DMS79 treated with DMSO at 0.1 percent for 48 hours (cell line): ENCODE measurements at places on chromosomes 11 and 22.
A peak's percentile ranks its signal among the peaks of the same experiment; 100 is the strongest.

DNA sequence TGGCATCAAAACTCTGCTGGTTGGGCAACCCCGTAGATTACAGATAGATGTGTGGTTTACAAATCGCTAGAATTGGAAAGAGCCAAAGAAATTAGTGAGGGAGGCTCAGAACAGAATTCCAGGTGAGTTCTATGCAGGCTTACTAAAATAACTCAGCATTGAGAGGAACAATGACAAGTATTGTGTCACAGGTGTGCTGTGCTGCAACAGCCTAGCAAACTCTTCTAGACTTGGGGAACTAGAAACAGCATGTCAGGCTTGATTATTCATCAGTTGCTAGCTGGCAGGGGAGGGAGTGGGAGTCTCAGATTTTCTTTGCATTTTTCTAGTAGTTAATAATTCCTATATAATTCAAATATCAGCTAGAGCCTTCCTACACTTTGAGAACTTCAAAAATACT lies 26.3 kb upstream of the RASD2 start:
- DNase-seq = no peak

- no peak for DNase-seq
Measured at GRCh38 chr11:102669664-102670063, 35.9 kb downstream of the MMP27 start.

GRCh38 chr22:38320605-38321402 lies 3.6 kb upstream of the CSNK1E start:
- DNase-seq = no peak

- no peak for DNase-seq
Measured at GRCh38 chr11:99424313-99425084, 403.8 kb downstream of the CNTN5 start.

DNA sequence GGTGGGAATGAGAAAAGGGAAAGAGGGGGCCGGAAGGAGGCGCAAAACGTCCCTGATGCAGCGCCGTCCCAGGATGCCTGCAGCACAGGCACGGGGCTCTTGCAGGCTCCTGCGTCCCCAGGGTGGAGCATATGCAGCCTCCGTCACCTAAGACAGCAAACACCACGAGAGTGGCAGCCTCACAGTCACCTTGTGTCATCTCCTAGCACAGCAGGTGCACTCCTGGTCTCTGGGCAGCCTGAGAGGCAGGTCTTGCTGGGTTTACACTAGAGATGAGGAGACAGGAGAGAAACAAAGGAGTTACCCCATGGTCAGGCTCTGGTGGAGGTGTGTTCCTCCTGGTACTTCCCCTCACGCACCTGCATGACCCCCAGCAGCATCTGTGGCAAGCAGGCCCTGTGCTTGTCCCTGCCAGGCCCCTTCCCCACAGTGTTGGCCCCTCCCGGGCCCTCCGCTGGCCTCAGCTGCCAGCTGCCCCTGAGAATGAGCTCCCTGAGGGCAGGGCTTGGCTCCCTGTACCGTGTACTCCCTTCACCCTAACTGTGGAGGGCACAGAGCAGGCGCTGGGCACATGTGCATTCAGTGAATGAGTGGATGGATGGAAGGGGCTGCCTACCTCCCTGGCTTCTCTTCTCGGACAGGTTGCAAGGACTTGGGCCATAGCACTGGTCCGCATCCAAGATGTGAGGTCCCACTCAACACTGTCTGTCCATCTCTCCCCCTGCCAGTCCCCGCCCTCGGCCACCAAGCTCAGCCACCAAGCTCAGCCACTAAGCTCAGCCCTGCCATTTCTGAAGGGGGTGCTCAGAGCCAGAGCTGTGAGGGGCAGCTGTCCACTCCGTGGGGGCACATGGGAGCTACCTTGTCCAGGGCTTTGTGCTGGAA lies 988.6 kb downstream of the BRD1 start:
- no peak for DNase-seq

- DNase-seq = no peak
Measured at GRCh38 chr22:29697853-29698598, 21.8 kb upstream of the CABP7 start.

- no peak for DNase-seq
Measured at GRCh38 chr11:132999516-132999915, 532.8 kb downstream of the OPCML start.

GRCh38 chr11:118068206-118068944 lies 8.5 kb upstream of the TMPRSS4 start:
- DNase-seq = no peak

- DNase-seq = peak; percentile 73
Measured at GRCh38 chr11:62664405-62665074, 470 bp downstream of the C11orf98 start.

GRCh38 chr11:64876229-64876750 lies 2.1 kb downstream of the EHD1 start:
- no peak for DNase-seq

DNA sequence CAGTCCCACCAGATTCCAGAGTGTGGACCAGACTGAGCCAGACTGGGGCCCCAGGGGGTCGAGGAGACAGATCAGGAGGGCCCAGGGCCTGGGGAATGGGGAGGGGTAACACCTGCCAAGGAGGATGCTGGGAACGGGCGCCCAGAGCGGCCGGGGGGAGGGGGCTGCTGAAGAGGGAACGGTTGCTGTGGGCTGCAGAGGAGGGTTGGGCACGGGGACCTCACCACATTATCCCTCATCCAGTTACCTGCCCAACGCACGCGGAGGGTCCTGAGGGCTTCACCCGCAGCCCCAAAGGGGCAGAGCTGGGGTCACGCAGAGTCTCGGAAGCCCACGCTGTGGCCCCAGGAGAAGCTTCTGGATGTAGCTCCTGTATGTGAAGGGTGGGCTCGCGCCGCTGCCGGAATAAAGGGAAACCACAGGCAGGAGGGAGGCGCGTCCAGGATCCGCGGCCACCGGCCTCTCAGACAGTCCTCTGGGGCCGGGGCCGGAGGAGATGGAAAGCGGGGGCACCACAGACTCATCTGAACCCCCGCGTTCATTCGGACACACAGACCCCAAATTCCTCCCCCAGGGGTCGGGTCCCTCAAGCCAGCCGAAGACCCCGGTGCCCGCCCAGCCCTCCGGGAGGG lies 866 bp upstream of the SELENOO start:
- no peak for DNase-seq

GRCh38 chr11:74123008-74123448 lies 47.8 kb downstream of the C2CD3 start:
- DNase-seq = no peak

- DNase-seq = no peak
Measured at GRCh38 chr11:13776134-13776815, 107.8 kb downstream of the FAR1 start.

DNA sequence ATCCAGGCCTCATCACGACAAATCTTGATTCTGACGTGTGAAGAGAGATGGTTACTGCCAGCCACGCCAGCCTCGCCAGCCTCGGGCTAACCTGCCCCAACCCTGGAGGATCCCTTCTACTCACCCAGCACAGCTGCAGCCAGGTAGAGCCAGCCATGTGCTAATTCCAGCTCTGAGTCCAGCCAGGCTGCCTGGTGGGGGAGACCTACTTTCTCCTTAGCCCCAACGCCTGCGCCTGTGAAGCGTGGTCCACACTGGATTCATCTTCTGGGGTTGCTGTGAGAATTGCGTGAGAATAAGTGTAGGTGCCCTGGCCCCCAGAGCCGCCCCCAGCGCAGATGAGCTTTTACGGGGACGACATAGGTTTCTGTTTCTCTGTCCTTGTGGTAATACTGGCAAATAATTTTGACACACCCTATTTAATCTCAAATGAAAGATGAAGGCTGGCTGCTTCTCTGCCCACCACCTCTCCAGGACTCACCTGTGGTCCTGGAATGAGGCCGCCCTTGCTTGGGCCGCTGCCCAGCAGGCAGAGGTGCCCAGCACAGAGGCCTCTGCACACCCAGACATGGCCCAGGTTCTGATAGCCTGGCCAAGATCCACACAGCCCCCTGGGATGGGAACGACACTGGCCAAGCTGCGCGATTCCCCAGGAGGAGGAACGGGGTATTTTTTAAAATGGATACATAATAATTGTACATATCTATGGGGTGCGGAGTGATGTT lies 528.4 kb downstream of the TBC1D22A start:
- DNase-seq = no peak

- no peak for DNase-seq
Measured at GRCh38 chr22:23899042-23899745, 5.0 kb downstream of the MIF start.

DNA sequence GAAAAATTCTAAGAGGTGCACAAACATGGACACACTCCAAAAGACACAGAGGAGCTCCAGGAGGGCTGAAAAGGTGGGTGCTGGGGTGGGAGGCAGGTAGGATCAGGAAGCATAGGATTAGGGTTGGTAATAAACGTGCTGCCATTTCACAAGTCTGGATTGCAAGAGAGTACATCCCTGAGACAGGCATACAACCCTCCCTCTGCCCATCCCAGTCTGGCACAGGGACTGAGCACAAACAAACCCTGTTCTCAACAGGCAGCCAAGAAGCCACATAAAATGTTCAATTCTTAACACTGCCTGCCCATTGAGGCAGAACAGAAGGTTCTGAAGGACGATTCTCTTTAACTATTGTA lies 18.5 kb downstream of the SLC35F2 start:
- DNase-seq = peak; percentile 90

- DNase-seq = no peak
Measured at GRCh38 chr11:32610797-32611352, 27.2 kb downstream of the EIF3M start.

- peak; percentile 90 for DNase-seq
Measured at GRCh38 chr11:57778318-57779037, 16.9 kb downstream of the CTNND1 start.

GRCh38 chr11:118530683-118531596 lies at the start of gene TMEM25:
TSS of gene TMEM25 (plus strand) at chr11:118531192. CDS start at chr11:118531802, 610 bp downstream.
- DNase-seq = peak; percentile 84

GRCh38 chr22:44676441-44677352 lies 25.3 kb upstream of the PRR5 start:
- DNase-seq = no peak

DNA sequence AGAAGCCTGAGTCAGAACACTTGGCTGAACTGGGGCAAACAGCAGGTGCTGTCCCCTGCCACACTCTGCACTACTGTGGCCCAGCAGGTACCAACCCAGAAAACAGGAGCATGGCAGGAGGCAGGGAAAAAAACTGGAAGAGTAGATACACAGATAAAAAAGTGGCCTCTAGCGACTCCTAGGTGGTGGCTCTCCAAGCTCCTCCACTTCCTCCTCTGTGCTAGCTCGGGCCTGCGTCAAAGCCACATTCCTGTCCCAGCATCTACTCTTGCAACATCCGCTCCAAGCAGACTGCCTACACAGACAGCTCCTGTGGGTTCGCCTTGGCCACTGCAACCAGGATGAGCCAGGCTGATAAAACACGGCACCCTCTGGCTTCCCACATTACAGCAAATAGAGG lies 6.9 kb downstream of the OR8B12 start:
- DNase-seq = no peak

GRCh38 chr22:40022536-40023240 lies 27.9 kb downstream of the FAM83F start:
- peak; percentile 56 for DNase-seq

GRCh38 chr22:26570864-26571525 lies 18.9 kb downstream of the TPST2 start:
- DNase-seq = no peak

GRCh38 chr11:114172871-114173444 lies 113.4 kb downstream of the ZBTB16 start:
- DNase-seq = no peak

- DNase-seq = no peak
Measured at GRCh38 chr11:131985846-131986301, 615.5 kb downstream of the NTM start.

GRCh38 chr22:25360891-25361645 lies 141.6 kb downstream of the CRYBB2 start:
- no peak for DNase-seq

DNA sequence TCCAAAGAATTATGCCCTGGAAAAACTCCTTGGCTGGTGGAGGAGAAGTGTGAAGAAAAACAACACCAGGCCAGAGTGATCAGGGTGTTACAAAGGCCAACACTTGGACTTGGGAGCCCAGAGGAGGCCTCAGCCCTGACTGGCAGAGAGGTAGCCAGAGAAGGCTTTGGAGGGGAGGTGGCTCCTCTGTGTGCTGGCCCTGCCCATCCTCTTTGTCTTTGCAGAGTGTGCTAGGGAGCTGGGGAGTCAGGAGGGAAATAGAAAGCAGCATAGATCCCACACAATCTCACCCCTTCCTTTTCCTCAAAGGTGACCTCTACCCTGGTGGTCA lies 12.0 kb upstream of the P2RY6 start:
- DNase-seq = no peak

DNA sequence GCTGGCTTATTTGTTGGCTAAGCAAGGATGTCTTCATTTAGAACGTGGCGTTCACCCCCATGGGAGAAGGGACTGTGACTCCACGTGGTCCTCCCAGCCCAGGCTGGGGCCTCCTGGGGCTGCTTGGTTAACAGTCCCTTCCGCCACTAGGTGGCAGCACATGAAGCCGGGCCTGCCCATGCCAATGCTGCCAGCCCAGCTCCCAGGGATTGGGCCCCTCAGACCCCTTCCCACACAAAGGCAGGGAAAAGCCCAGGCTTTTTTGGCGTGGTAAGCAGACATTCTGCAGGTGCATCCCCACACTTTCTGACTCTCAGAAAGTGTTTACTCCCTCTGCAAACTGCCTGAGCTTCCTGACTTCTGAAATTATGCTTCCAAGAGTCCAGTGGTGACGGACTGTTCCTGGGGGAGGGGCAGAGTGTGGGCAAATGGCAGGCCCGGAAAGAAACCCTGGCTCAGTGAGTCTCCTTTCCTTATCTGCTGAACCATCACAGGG lies 3.1 kb downstream of the CBX6 start:
- no peak for DNase-seq

DNA sequence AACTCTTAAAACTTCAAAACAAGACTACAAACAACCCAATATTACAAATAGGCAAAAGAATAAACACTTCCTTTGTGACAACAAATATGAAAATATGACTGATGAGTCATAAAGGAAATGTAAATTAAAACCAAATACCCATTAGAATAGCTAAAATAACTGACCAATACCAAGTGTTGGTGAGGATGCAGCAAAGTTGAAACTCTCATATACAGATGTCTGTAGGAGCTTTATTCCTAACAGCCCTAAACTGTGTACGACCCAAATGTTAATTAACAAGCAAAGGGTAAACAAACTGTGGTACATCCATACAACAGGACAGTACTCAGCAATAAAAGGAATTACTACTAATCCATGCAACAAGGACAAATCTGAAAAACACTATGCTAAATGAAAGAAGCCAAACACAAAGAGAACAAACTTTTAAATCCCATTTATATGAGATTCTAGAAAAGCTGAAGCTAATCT lies 43.0 kb downstream of the MAPK1 start:
- no peak for DNase-seq

GRCh38 chr22:31218565-31219262 lies 6.6 kb downstream of the LIMK2 start:
- DNase-seq = peak; percentile 9

DNA sequence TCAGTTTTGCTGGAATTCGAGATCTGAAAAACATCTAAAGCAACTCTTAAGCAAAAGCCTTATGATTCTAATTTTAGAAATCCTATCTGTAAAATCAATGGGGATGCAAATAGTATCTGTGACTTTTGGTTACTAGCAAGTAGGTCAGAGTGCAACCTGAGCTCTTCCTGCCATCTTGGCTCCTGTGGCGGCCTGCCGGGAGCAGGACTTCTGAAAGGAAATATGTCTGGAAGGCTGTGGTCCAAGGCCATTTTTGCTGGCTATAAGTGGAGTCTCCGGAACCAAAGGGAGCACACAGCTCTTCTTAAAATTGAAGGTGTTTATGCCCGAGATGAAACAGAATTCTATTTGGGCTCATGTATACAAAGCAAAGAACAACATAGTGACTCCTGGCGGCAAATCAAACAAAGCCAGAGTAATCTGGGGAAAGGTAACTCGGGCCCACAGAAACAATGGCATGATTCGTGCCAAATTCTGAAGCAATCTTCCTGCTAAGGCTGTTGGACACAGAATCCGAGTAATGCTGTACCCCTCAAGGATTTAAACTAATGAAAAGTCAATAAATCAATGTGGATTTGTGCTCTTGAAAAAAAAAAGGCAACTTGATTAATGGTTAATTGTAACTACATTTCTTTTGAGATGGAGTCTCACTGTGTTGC lies 1.7 kb downstream of the SAMM50 start:
- no peak for DNase-seq
